ENCODE measurements at places on chromosomes 6 and 20.

- DNase-seq = no peak
These were observed 30.2 kb upstream of the IL17A start for GRCh38 chr6:52155791-52156576.

DNA sequence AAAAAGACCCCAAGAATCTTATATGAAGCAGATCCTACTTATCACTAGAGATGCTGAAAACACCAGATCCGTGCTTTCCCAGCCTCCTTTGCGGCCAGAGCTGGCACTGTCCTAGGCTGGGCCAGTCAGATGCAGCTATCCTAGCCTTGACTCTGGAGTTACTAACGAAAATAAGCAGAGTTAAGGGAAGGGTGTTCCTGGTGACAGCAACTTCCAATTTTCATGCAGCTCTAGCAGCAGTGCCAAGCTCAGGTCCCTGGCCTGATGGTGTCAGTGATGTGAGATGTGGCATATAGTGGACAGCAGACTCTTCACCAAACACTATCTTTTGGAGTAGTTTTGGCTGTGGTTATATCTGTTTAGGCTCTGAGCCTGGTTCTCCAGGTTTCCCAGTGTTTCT, 25.6 kb upstream of the ABCC10 start:
- no peak for DNase-seq

DNA sequence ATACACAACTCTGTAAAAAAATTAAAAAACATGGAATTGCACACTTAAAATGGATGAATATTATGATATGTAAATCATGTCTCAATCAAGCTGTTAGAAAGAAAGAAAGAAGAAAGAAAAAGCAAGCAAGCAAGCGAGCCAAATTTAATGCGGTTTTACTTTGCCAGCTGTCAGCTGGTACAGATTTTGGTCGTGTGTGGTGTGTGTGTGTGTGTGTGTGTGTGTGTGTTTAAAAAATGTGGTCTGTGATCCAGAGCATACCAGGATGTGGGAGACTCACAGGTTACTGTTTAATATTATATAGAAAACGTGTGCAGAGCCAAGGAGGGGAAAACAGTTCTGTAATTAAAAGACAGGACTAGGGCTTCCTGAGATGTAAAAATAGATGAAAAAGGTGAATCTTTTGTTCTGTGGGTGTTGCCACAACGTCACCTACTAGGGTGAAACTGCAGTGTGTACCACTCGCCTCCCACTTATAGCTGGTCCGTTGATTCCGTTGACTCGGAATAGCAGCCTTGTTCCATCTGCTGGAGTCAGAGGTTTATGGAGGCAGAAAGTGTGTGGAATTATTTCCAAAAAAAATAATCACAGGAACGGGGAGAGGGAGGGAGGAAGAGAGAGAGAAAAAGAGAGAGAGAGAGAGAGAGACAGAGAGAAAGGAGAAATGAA, 197.7 kb downstream of the BCAS1 start:
- DNase-seq = no peak

- no peak for DNase-seq
These were observed 156.8 kb downstream of the DNAH8 start for GRCh38 chr6:38871741-38872568.

GRCh38 chr20:36802326-36803222, 29.0 kb upstream of the DSN1 start:
- DNase-seq = no peak

DNA sequence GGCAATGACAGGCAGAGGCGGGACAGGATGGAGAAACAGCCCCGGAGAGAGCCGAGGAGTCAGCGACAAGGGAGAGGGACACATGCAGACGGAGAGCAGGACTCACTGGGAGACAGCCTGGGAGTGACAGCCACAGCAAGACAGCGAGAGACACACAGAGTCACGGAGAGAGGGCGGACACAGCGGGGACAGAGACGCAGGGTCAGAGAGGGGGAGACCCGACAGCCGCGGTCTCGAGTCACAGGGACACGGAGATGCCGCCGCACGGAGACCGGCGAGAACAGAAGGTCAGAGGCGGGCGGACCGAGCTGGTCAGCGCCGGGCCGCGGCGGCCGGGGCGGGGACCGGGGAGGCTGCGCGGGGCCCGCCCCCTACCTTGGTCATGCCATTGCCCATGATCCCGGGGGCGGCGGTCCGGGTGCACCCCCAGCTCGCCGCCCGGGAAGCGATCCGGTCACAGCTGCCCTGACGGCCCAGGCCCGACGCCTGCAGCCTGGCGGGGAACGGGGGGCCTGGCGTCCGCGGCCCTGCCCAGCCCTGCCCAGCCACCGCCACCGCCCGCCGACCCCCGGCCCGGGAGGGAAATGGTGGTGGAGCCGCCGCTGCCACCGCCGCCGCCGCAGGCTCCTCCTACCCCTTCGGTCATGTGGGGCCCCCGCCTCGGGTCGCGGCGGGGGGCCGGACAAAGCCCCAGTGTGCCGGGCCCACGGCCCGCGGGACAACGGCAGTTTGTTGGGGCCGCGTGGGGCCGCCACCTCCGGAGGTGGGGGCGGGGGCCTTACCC, at the start of the genes DUSP15 and TTLL9:
Gene DUSP15, minus strand, starts transcription at position 586 of the 784 bp plus-strand sequence. Its CDS starts 190 bp downstream, at position 396.
Gene TTLL9, plus strand, starts transcription at position 693 of the 784 bp plus-strand sequence. CDS start 493 bp downstream, outside the sequence.
- peak; percentile 60 for DNase-seq

GRCh38 chr6:161411265-161411944, 137.5 kb upstream of the AGPAT4 start:
- no peak for DNase-seq

- no peak for DNase-seq
These were observed 237.5 kb upstream of the TAB2 start for GRCh38 chr6:149079911-149080491.

DNA sequence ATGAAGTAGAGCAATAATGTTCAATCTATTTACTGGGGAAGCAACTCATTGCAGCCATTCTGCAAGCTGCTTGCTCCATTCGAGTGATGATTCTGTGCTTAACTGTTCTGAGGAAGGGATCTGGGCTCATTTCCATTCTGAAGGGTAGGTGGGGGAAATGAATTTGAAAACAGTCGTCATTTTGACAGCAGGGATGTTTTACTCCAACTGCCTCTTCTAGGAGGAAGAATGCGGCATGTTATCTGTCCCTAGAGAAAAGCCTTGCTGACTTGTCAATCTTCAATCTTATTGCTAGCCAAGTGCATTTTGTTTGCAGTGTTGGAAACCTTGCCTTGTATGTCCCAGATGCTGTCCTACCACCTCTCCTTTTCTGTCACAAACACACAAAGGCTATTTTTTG, 105.9 kb downstream of the PRDM13 start:
- no peak for DNase-seq

DNA sequence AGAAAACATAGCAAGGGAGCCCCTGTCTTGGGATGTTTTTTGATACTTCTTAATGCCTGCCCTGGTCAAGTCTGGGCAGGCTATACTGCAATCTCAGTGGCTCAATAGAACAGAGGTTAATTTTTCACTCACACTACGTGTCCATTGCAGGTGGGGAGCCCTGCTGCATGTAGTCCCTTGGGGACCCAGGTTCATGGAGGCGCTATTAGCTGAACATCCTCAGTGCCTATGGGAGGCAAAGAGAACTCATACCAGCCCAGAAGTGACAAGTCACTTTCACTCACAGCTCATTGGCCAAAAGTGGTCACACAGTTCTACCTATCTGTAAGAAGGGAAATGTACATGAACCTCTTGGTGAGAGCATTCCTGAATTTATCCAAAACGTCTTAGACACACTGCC, 23.2 kb downstream of the CGA start:
- no peak for DNase-seq

DNA sequence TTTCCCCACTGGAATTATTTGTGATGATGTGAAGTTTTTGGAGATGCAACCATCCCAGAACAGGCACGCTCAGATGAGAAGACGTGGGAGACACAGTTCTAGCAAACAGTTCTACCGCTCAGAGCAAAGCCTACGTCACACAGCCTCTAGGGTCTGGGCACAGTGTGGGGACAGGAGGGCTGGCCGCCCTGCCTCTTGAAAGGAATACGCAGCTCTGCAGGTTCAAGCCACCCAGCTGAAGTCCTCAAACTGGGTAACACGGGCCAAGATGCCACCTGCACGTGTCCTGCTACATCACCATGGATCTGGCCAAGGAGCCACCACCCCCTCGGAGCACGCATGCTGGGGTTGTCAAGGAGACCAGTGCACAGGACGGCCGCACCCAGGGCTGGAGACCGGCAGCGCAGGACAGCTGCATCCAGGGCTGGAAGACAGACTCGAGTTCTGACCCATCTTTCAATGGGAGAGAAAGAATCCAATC, 75.0 kb downstream of the NOL4L start:
- peak; percentile 69 for DNase-seq

GRCh38 chr6:7566107-7566506, 23.9 kb upstream of the SNRNP48 start:
- no peak for DNase-seq

- DNase-seq = no peak
These were observed 119.2 kb downstream of the ANKRD60 start for GRCh38 chr20:58109126-58109880.

GRCh38 chr6:67679566-67680296, 955.4 kb upstream of the ADGRB3 start:
- DNase-seq = no peak

GRCh38 chr6:26199773-26200764, 112.8 kb downstream of the HFE start:
- no peak for DNase-seq

GRCh38 chr20:37303637-37304036, 14.2 kb downstream of the MANBAL start:
- no peak for DNase-seq

DNA sequence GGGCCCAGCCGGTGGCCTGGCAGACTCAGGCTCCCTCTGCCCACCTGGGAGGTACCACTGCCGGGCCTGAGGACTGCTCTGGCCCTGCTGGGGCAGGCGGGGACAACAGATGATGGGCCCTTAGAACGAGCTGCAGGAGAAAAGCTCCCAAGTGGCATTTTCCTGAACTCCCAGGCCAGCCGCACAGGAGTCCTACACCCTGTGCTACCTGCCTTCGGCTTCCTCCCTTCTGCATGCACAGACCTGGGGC, 41.3 kb downstream of the DSTN start:
- DNase-seq = peak; percentile 51

GRCh38 chr20:59831024-59831915, 102.2 kb downstream of the SYCP2 start:
- no peak for DNase-seq

GRCh38 chr6:53446151-53446550, 97.4 kb upstream of the ELOVL5 start:
- DNase-seq = no peak

DNA sequence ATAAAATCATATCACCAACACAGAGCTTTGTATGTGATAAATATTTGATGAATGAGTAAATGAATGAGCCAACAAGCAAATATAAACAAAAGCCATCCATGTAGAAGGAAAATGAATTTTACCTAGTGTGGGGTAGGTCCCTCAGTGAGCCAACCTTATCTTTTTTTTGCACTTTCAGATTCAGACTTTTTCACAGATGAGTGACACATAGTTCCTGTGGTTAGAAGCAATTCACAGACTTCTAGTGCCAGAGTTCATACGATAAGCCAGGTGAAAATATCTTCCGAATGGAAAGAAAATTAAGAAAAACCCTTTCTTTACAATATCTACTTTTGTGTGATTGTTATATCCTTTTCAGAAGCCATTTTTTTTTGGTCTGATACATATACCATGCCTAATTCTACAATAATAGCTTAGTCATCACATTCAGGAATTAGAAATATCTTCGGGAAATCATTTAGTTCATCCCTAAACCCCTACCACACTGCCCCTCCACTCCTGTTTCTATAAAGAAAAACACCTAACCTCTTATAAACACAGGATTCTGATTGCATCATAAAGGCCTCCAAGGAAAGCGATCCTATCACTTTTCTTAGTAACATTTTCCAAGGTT, 82.7 kb upstream of the CNR1 start:
- DNase-seq = no peak

DNA sequence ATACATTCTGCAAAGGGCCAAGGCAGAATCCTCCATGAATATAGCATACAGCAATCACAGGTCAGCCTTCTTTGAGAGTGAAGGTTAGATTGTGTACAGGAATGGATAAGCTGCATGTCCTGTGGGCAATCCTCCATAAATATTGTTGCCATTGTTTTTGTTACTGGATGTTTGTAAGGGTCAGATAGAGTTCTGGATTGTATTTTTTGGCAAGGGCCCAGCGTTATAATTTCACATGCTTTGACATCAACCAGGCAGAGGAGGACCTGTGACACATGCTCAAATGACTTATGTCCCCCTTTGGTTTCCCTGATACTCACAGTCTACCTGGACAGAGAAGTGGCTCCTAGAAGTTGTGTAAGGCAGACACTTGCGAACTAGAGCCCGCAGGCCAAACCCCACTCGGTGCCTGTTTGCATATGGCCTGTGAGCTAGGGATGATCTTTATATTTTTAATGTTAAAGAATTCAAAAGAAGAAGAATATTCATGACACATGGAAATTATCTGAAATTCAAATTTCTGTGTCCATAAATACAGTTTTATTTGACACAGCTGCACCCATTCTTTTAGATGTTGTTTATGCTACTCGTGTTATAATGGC, 5.4 kb downstream of the LY86 start:
- DNase-seq = no peak

GRCh38 chr6:120590611-120591010, 743.7 kb downstream of the TBC1D32 start:
- no peak for DNase-seq

GRCh38 chr6:109318328-109318876, 63.9 kb downstream of the CD164 start:
- no peak for DNase-seq

DNA sequence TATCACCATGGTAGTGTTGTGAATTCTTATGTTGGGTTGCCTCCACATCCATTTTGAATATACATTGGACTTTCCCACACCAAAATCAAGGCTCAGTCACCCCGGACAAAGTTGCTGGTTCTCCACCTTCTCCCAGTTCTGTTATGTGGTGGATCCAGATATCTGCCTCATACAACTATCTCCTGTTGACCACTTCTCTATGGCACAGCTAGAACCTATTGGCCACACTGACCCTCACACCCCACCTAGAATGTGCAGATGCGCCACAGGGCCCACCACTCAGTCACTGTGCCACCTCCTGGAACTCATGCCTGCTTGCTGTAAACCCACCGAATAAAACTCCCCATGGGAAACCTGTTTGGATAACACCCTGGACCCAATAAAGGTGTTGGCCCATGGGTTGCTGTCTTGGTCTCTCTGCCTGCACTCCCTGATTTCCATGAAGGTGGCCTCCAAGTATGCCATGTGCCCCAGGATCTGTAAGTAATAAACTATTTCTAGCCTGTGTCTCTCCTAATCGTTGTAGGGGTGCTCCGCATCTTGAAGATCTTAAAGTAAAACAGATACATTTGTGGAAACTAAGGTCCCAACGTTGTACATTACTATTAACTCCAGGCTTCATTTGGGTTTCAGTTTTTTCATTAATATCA, 7.2 kb upstream of the NQO2 start:
- DNase-seq = no peak
